CD8-positive, alpha-beta memory T cell (primary cell): ENCODE measurements at places on chromosomes 7 and 10.

DNA sequence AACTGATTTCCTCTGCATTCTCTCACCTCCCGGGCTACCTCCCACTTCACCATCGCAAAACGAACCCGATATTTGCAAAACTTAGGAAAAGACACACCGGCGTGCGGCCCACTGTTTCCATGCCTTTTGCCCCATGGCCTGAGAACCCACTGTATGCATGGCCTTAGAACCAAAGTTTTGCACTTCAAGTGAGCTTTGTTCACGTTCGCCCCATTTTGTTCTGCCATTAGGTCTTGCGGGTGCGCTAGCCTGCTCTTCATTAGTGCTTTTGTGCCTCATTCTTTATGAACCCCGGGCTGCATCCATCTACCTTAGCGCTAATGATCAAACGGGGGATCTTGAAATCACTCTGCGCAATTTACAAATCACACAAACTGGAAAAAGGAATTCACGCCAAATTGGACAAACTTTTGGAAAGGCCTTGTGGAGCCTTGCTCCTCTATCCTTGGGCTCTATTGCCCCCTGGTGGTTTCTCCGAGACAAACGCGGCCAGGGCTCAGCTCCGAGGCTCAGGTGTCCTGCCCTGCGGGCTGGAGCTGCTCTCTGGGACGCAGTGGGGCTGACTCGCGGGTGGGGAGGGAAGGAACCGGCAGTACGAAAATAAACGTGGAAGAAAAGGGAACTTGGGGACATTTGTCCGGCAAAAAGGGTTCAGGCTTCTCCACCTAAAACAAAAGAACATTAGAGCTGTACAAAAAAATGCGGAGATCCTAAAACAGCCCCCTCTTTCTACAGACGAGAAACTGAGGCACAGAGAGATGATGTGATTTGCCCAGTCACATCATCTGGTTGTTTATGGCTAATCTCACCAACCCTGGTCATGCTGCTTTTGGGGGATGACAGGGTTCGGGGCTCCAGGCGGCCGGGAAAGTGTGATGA, 300.4 kb upstream of the NFE2L3 start:
- H3K27ac ChIP-seq: no peak overlapping the region
- H3K36me3 ChIP-seq: no peaks in the 10 kb centered on the region
- peaks cover 15% of the 10 kb centered on the region for H3K4me1 ChIP-seq
- peak; percentile 62 for DNase-seq

- H3K4me3 ChIP-seq: no peak overlapping the region
- no peaks in the 10 kb centered on the region for H3K4me1 ChIP-seq
- no peaks in the 10 kb centered on the region for H3K36me3 ChIP-seq
- no peak for DNase-seq
- no peaks in the 10 kb centered on the region for H3K27me3 ChIP-seq
Measured at GRCh38 chr7:3510101-3511020, 209.3 kb downstream of the SDK1 start.

DNA sequence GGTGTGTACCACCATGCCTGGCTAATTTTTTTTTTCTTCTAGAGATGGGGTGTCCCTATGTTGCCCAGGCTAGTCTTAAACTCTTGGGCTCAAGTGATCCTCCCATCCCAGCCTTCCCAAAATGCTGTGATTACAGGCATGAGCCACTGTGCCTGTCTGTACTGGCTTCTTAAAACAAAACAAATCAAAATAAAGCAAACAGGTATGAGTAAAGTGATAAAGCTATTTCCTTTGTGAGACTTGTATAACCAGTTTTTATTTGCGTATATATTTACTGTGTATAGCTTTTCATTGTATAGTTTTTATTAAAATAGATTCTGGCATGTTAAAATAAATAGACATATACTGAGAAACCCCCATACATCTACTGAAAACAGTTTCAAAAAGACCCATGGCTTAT, 14.3 kb downstream of the LCOR start:
- DNase-seq: no peak
- H3K4me1 ChIP-seq: peaks cover 14% of the 10 kb centered on the region
- H3K27ac ChIP-seq: no peak overlapping the region
- H3K27me3 ChIP-seq: no peaks in the 10 kb centered on the region
- no peak overlapping the region for H3K4me3 ChIP-seq

DNA sequence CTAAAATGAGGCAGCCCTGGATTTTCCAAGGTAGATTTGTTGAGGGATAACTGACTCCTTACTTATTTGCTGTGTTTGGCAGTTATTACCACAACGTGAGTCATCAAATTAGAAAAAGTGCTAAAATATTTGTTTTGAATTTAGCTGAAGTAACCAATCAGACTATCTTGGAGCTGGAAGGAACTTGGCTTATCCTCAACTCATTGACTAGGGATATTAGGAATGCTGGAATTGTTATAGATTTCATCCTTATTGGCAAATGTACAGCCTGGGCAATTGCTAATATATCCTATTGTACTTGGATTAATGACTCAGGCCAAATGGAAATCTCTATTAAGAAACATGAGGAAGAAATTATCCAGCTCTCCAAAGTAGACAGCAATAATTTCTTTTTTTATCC, 1189.0 kb upstream of the LRRN3 start:
- H3K36me3 ChIP-seq: no peaks in the 10 kb centered on the region
- DNase-seq: no peak
- H3K27me3 ChIP-seq: no peaks in the 10 kb centered on the region
- H3K4me3 ChIP-seq: no peak overlapping the region

GRCh38 chr7:37216923-37217322, 231.7 kb downstream of the ELMO1 start:
- H3K36me3 ChIP-seq: peaks cover 4% of the 10 kb centered on the region
- no peaks in the 10 kb centered on the region for H3K27me3 ChIP-seq
- DNase-seq: no peak
- no peak overlapping the region for H3K4me3 ChIP-seq
- no peaks in the 10 kb centered on the region for H3K4me1 ChIP-seq

GRCh38 chr7:39446546-39446945, 119.7 kb upstream of the YAE1 start:
- no peaks in the 10 kb centered on the region for H3K27me3 ChIP-seq
- no peak overlapping the region for H3K27ac ChIP-seq

- no peak overlapping the region for H3K27ac ChIP-seq
- H3K4me1 ChIP-seq: no peaks in the 10 kb centered on the region
- no peaks in the 10 kb centered on the region for H3K27me3 ChIP-seq
- no peak overlapping the region for H3K4me3 ChIP-seq
Measured at GRCh38 chr10:108894402-108895301, 1028.7 kb downstream of the XPNPEP1 start.

DNA sequence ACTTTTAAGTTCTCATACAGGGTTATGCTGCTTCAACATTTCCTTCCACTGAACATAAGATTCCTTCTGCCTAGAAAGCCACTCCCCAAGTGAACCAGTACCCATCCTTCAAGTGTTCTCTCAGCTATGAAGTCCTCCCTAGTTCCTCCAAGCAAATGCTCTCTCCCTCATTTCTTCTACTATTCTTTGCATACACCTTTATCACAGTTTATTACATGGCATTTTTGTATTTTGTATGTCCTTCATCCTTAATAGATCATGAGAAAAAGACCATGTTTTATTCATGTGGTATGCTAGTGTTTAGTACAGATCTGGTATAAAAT, 1.9 kb downstream of the SYPL1 start:
- H3K36me3 ChIP-seq: no peaks in the 10 kb centered on the region
- H3K27me3 ChIP-seq: no peaks in the 10 kb centered on the region
- peaks cover 53% of the 10 kb centered on the region for H3K4me1 ChIP-seq
- peak overlapping the region; percentile 32 for H3K4me3 ChIP-seq
- DNase-seq: no peak

DNA sequence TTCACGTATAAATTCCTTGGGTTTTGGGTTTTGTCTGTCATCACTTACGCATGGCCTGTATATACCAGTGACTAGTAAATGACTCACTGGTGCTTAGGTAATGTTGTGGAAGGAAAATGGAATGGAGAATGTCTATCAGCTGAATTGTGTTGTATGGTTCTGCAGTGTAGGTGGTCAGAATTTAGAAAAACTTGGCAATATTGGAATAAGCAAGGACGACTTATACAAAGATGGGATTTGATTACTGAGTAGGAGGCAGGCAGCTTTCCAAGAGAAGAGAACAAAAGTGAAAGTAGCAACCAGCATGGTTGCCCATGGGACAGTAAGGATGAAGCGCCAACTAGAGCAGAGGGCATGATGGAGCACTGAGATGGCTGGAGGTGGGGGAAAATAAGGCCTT, 168.6 kb upstream of the CSTF2T start:
- H3K27ac ChIP-seq: no peak overlapping the region
- H3K36me3 ChIP-seq: no peaks in the 10 kb centered on the region
- H3K27me3 ChIP-seq: no peaks in the 10 kb centered on the region
- no peak for DNase-seq
- H3K4me1 ChIP-seq: no peaks in the 10 kb centered on the region

DNA sequence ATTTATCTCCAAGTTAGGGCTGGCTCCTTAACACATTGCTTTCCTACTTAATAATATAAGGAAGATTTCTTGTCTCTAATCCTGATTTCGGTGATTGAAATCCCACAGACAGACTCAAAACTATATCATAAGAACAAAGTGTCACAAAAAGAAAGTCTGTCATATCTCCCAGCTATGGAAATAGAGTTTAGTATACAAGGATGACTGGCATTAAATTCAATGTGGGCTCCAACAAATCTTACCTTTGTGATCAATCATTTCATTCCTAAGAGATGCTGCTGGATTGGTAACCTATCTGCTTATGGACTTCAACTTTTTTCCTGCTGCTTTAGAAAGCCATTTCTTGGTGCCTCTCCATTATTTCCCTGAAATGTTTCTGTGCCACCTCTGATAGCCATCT, 39.5 kb upstream of the ZRANB1 start:
- H3K4me1 ChIP-seq: no peaks in the 10 kb centered on the region
- H3K36me3 ChIP-seq: no peaks in the 10 kb centered on the region
- no peak for DNase-seq
- H3K4me3 ChIP-seq: no peak overlapping the region
- H3K27ac ChIP-seq: no peak overlapping the region

DNA sequence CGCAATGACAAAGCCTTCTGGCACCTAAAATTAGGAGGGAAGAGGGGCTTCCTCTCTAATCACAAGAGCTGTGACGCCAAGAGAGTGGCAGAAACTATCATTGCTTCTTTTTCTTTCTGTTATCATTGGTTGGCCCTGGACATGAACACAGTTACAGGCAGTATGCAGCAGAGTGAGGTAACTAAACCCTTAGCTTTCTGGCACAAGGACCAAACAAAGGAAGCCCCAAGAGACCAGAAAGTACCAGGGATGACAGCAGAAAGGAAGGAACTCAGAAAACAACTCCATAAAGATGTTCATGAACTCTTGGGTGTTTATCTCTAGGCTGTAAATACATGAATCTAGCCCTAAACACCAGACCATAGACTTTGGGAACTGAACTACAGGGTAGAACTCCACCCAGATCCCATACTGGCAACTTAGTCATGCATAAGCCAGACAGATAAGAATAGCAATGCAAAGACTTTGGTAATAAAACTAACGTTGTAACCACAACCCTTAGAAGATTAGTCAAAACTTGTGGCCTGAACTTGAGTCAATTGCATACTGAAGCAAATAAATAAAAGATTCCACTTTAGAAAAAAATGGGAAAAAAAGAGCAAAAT, 195.7 kb upstream of the PTN start:
- no peaks in the 10 kb centered on the region for H3K27me3 ChIP-seq
- no peak overlapping the region for H3K27ac ChIP-seq
- DNase-seq: no peak
- no peak overlapping the region for H3K4me3 ChIP-seq

GRCh38 chr7:157710396-157710795, 373.6 kb downstream of the DNAJB6 start:
- no peak for DNase-seq
- H3K27me3 ChIP-seq: peaks cover 6% of the 10 kb centered on the region
- no peak overlapping the region for H3K4me3 ChIP-seq
- H3K4me1 ChIP-seq: no peaks in the 10 kb centered on the region

GRCh38 chr10:86046845-86047460, 319.6 kb downstream of the GRID1 start:
- no peak overlapping the region for H3K27ac ChIP-seq
- H3K4me1 ChIP-seq: peaks cover 7% of the 10 kb centered on the region
- no peaks in the 10 kb centered on the region for H3K27me3 ChIP-seq
- no peak for DNase-seq
- H3K36me3 ChIP-seq: no peaks in the 10 kb centered on the region
- no peak overlapping the region for H3K4me3 ChIP-seq

DNA sequence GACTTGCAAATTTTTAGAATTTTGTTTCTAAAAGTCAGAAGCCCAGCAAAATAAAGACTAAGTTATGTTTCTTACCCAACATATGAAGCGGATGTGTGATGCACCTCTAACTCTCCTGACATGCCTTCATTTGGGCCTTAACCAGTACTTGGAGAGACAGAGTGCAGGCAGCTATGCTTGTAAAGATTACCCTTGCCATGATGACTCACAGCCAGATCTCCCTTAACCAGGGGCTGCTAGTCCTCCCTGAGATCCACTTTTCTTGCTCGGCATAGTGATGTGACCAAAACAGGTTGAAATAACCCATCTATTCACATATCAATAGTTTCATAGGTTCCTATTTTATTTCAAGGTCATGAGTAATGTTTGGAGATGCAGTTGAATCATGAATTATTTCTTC, 43.6 kb downstream of the PPP1R3A start:
- H3K4me3 ChIP-seq: no peak overlapping the region
- no peaks in the 10 kb centered on the region for H3K27me3 ChIP-seq
- no peaks in the 10 kb centered on the region for H3K36me3 ChIP-seq
- no peak for DNase-seq
- H3K27ac ChIP-seq: no peak overlapping the region
- H3K4me1 ChIP-seq: no peaks in the 10 kb centered on the region

GRCh38 chr7:156232931-156233705, 407.5 kb upstream of the RNF32 start:
- no peak overlapping the region for H3K27ac ChIP-seq
- H3K36me3 ChIP-seq: no peaks in the 10 kb centered on the region
- H3K27me3 ChIP-seq: no peaks in the 10 kb centered on the region
- no peak overlapping the region for H3K4me3 ChIP-seq
- DNase-seq: no peak

GRCh38 chr7:30743371-30744074, 8.4 kb upstream of the INMT start:
- H3K27ac ChIP-seq: no peak overlapping the region
- DNase-seq: no peak
- no peaks in the 10 kb centered on the region for H3K27me3 ChIP-seq
- no peaks in the 10 kb centered on the region for H3K36me3 ChIP-seq

DNA sequence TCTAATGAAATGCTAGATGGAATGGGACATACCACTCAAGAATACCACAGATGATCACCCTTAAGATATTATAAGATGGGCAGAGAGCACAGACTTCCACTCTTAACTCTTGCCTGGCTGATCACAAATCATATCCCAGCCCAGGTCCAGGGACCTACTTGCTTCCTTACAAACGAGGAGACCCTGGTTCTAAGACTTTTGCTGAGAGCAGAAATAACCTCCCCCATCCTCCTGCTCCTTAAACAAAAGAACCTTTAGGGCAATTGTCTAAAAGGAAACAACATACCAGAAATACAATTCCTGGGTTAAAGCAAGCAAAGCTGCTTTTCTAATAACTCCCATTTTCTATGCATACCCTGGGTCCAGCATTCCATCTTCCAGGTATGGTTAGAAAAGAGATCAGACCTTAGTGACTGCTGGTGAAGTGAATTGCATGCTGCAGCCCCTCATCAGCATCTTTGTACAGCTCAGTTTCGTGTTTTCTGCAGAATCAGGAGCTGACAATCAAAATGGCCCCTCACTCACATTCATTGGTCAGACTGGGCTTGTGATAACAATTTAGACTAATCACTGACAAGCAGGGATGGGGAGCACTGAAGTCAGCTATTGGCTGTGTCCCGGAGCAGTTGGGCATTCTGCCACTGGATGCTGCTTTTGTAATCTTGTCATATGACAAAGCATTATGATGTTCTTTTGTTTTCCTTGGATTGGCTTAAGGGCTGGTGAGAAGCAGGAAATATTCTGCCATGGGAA, 14.6 kb downstream of the IFIT3 start:
- DNase-seq: no peak
- H3K4me1 ChIP-seq: peaks cover 8% of the 10 kb centered on the region
- no peak overlapping the region for H3K27ac ChIP-seq
- no peaks in the 10 kb centered on the region for H3K36me3 ChIP-seq
- no peak overlapping the region for H3K4me3 ChIP-seq
